ENCODE measurements at places on chromosomes 1 and 21.

DNA sequence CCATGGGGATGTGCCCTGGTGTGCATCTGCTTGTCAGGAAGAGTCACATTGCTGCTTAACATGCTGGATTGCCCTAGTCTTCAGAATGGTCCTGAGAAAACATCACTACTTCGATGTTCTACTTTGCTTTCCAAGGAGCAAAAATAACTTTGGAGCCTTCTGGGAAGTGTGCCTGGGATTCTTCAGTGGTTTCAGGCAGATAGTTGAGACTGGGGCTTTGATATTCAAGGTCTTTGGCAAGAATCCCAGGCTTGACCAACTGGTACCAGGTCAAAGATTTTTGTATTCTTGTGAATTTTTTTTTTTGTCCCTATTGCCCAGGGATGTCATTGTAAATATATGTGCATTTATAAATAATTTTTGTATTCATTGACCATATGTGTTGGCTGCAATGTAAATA lies 51.4 kb downstream of the LRIG2 start:
- DNase-seq = no peak

DNA sequence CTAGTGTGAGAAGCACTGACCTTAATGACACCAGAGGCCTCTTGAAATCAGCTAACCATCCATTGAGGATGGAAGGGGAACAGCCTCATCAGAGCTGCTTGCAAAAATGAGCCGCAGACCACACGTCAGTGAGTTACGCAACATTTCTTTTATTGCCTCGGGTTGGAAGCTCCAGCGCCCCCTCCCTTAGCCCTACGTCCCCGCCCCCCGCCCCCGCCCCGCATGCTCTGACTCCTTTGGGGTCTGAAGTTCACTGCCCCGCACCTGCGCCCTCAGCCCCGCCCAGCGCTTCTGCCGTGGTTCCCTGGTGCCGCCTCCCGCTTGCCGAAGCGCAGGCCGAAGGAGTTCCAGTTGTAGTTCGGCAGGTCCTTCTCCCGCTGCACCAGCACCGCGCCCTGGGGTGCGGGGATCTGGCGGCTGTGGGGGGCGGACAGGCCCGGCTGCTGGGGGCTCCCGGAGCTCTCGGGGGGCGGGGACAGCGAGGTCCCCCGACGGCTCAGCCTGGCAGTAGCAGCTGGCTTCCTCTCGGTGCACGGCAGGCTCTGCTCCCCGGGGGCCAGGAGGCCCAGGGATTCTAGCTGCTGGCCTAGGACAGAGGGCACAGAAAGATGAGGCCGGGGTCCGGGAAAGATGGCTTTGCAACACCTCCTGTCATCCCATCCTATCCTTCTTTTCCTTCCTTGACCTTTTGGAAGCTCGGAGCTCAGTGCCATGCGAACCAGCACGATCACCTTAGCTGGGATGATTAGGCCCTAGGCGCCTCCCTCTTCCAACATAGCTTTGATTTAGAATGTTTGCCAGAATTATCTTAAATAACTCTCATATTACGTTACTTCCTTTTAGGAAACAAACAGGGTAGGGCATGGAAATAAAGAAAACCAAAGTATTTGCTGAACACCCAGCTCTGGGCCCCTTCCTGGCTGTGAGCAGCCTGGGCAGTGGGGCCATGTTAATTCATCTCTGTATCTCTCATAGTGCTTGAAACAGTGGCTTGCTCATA lies 5.8 kb downstream of the KISS1 start:
- peak; percentile 45 for DNase-seq

GRCh38 chr1:177171536-177172123 lies 872 bp downstream of the BRINP2 start:
- no peak for DNase-seq

- no peak for DNase-seq
These were observed 111.3 kb upstream of the CSF3R start for GRCh38 chr1:36594023-36594422.

DNA sequence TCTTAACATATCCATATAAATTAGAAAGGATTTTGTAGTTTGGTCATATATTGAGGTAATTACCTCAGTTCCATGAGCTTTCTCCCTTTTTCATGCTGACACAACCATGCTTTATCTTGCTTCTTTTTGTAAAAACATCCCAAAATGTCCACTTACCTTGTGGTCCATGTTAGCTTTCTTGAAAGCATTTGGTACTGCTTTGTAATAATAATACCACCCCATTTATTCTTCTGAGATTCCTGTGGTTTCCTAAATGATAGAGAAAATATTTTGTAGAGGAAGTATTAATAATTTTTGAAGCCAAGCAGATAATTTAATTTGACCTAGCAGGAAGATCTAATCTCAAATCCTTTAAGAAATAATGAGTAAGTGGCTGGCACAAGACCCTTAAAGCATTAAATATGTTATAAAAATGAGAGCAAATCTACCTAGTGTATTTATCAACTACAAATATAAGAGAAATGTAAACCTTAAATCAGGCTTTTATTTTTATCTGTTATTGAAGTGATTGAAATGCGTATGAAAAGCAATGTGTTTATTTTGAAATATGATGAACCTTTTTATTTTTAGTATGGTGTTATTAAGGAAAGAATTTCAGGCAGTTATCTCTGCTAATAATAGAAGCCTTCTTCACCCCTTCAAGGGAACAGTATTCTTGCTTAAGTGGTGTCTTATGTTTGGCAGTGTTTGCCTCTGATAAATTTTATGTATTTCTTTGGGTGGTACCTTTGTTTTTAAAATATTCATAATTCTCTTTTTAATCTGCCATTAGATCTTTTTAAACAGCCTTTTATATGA lies 9.2 kb downstream of the PRKAA2 start:
- DNase-seq = no peak

Measured in right lung (tissue), 10 donors.